Stimulated activated naive CD4-positive, alpha-beta T cell treated with Interleukin-2 at 50 U/mL for 16 hours (primary cell): ENCODE measurements at places on chromosomes 4 and X.

DNA sequence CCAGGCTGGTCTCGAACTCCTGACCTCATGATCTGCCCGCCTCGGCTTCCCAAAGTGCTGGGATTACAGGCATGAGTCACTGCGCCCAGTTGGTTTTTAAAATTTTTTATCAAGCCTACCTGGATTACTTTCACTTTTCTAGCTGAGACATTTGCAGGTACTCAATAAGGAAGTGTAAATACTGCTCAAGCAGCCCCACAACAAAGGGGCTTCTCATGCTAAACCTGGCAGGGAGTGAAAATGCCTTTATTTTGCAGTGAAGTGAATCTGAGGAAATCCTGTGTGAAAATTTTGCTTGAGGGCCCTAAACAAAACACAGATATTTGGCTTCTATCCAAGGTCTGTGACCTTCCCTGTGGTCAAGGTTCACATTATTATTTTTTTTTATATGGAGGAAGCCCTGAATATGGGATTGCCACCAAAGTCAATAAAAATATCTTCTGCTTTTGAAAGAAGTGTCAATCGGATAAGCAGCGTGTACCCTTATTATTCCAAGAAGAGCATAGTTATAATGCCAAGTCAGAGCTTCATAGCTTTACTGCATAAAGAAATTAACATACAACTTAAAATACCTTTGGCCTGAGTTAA is 481.0 kb downstream of the SH2D1A start:
- DNase-seq, result no peak

DNA sequence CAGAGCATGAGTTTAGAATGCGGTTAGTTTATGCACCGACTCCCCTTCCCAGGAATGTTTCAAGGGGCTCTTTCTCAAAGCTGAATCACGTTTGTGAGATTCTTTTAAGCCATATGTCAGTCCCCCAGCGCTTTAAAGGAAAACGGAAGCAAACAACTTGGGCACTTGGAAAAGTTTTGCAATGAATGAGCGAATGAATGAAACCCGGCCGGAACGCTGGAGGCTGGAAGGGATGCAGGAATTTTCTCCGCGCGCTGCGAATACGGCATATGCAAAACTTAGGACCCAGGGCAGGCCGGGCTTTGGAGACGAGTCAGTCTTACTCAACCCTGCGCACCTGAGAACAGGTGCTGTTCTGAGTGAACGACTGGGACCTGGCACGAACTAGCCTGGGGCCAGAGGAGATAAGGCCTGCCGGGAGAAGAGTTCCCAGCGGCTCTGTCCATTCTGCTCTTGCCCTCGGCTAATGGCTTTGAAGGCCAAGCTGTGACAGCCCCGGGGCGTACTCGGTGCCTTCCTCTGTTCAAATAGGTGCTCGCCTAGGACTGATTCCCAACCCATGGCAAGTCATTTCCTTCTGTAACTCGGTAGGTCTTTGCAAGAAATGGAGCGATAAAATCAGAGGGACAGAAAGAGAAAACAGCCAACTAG is 743 bp upstream of the NRK start:
- no peak for DNase-seq

- DNase-seq, result no peak
Measured at GRCh38 chr4:156941940-156942548, 29.6 kb downstream of the PDGFC start.

DNA sequence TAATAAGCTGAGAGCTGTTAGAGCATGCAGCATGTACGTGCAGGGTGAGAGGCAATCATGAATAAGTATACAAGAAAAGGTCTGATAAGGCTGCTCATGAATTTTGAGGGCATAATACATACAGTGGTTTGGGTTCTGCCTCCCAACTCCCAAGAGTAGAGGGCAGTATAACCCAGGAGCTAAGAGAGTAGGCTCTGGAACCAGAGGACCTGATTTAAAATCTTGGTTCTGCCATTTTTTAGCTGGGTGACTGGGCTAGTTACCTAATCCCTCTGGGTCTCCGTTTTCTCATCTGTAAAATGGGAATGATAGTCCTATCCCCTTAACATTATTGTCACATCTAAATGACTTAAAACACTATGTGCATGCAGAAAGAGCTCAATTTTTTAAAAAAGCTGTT is 85.3 kb downstream of the LNX1 start:
- DNase-seq, result no peak

DNA sequence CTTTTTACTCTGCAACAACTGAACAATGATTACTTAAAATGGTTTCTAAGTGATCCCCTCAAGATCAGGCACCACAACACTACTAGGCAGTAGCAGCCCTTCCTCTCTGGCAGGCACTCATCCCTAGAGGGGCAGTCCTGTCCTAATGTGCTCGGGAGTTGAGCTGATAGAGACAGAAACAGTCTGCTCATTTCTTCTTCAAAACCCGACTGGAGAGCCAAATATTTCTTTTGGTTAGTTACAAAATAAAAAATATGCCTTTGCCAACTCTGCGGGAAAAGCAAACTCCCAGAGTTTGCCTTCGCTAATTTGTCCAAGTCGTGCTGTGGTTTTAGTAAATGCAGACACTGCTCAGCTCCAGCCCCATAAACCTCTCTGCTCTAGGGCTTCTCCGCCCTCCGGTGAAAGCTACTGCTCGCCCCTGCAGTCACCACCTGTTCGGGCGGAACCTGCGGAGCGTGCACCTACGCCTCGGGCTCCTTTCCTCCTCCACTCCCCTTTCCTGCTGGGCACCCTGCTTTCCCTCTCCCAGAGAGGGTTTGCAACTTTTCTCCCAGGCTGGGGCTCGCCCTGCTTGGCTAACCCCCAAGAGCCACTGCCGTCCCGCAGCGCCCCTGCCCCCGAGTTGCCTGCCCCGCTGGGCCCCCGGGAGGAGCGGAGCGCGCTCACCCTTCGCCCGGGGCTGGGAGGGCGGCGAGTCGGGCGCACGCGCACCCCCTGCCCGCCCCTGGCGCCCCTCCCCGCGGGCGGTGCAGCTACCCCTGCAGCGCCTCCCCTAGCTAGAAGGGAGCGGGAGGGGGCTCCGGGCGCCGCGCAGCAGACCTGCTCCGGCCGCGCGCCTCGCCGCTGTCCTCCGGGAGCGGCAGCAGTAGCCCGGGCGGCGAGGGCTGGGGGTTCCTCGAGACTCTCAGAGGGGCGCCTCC is at the start of gene NPNT:
TSS of gene NPNT (plus strand) at position 812 of the 923 bp plus-strand sequence. CDS start 182 bp downstream, outside the sequence.
- DNase-seq, result no peak

- no peak for DNase-seq
Measured at GRCh38 chr4:84563002-84563401, 19.9 kb upstream of the CDS1 start.

DNA sequence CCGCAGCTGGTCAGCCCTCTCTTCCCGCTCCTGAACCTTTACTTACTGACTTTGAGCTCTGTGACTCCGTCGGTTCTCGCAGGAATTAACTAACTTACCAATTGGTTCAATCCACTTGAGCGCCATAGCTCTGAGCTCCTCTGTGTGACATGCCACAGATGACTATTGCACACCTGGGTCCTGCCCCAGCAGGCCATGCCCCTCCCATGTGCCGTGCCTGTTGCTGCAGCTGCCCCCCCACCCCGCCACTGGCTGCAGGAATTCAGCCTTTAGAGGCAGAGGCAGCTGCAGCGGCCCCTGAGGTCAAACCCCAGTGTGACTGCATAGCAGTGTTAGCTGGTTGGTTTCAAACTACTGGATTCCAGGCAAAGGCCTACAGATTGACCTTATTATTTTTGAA is 70.6 kb downstream of the MTMR1 start:
- DNase-seq, result no peak
